ENCODE measurements at places on chromosomes 11 and 22.

DNA sequence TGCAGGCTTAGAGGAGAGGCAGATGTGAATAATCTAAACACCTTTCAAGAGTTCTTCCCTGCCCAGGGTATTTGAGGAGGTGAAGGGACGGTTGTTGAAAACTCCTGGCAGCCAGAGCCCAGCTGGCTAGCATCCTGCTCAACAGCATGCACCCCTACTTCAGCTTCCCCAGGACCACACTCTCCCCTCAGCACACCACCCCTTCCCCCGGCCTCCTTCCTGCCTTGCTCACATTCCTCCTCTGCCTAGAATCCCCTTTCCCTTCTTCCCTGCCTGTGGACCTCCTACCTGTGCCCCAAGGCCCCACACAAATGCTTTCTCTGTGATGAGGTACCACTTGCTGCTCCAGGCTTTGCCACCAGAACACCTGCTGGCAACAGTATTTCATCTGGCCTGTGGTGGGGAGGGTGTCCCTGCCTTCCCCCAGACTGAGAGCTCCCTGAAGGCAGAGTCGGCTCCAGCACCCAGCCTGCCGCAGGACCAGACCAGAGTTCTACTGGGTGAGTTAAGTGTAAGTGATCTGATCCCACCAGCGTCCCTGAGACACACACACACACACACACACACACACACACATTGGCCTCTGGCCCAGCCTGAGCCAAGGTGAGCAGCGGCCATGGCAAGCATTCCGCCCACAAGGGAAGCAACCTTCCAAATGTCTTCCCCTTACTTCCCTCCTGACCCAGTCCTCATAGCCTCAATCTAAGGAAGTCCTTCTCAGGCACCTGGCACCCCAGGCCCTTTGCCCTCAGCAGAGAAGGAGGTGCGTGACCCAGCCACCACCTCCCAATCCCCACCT is 79.5 kb downstream of the PDE2A start:
- no peak for DNase-seq

DNA sequence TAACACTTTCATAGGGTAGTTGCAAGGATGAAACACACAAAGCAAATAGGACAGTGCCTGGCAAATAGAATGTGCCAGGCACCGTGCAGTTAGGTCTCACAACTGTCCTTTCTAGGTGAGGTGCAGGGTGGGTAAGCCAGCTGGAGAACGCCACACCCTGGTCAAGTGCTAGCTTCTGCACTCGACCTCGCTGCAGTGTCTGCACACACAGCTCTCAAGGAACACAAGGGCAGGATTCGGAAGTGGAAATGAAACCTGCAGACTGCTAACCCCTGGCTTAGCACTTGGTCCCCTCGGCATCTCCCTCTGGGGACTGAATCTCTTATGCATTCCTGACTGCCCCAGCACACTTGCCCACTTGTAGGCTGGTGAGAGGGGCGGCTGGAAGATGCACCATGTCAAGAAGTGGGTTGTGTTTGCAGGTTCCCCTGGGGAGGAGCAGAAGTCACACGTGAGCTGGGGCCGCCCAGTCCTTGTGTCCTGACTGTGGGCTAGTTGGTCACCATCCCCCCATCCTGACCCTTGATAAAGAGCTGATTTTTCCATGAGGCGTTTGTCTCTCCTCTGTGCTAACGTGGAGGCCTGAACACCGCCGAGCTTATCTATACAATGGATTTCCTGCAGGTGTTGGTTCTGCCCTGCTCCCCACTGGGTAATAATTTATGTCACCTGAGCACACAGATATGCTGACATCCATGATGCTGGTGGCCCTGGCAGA is 89.0 kb downstream of the MICAL2 start:
- no peak for DNase-seq

- DNase-seq = no peak
Measured at GRCh38 chr22:24247011-24247507, 2.2 kb upstream of the GGT5 start.

GRCh38 chr11:86068138-86068871 is 579 bp downstream of the PICALM start:
- DNase-seq = no peak

DNA sequence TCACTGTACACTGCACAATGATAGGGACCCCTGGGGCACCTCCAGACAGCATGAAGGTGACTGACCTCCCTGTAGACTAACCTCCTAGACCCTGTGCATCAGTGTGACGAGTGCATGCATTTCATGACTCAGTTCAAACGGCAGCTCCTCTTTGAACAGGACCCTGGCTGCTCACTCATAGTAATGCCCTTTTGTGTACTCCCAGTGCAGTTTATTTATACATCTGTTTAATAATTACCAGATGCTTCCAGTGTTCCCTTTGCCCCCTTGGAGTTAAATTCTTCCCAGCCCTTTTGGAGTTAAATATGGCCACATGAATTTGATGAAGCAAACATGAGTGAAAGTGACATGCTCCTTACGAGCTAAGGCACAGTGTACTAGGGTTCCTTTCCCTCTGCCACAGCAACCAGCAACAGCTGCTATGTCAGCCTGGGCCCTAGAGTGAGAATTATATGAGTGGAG is 72.4 kb downstream of the PANX1 start:
- DNase-seq = no peak

- no peak for DNase-seq
Measured at GRCh38 chr11:108931168-108931567, 266.3 kb downstream of the DDX10 start.

GRCh38 chr11:100895449-100895848 is 208.4 kb downstream of the ARHGAP42 start:
- no peak for DNase-seq

- no peak for DNase-seq
Measured at GRCh38 chr11:116420770-116421528, 351.8 kb downstream of the BUD13 start.

DNA sequence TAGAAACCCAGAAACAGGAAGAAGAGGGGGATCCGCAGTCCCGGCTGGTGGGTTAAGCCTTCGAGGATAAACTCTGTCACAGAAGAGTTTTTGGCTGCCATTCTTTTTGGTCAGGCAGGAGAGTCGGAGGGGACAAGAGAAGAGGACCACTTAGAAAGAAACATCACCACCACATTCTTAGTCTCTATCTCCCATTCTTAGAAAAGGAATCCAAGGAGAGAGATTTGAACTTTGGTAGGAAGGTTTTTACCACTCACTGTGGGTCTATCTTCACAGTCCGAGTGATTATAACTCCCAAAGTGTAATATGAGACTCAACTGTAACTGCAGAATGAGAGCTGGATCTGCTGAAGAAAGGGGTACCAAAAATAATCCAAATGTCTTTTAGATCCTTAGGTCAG is at the start of gene OR8B12:
OR8B12 (minus strand) TSS at position 101 of the 400 bp plus-strand sequence; CDS start at position 101, 0 bp downstream.
- no peak for DNase-seq

DNA sequence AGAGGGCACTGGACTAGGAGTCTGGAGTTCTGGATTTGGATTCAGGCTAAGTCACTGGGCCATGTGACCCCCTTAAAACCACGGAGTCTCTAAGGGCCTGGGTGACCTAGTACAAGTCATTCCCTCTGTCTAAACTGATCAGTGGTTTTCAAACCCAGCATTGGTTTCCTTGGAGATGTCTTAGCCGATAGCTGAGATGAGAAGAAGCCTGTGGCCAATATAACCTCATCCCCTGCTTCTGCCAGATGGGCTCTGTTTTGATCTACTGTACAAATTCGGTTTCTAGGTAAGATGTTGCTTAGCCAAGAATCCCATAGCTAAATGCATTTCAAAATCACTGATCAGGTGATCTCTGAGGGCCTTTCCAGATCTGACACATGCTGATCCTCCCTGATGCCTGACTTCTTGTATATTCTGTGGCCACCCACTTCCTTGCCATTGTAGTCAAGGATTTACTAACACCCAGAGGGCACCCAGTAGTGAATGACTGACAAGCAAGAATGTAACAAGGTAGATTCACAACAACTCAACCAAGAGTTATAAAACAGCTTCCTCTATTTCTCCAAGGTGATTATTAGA is 53.1 kb downstream of the GALNT18 start:
- no peak for DNase-seq

DNA sequence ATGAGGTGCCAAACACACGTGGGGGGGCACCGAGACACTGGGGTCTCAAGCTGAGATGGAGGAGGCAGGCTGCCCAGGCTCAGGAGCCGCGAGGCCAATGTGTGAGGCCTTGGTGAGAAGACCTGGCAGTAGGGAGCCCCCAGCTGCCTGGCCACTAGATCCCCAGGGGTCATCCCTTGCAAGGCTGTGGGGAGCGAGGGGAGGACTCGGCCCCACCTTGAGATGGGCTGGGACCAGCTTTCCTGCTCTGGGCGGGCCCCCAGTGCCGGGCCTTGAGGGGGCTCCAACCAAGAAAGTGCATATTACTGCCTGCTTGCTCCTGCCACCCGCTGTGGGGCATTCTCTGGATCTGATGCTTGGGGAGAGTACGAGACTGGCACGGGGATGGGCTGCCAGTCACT is 107.0 kb downstream of the CTTN start:
- DNase-seq = no peak

DNA sequence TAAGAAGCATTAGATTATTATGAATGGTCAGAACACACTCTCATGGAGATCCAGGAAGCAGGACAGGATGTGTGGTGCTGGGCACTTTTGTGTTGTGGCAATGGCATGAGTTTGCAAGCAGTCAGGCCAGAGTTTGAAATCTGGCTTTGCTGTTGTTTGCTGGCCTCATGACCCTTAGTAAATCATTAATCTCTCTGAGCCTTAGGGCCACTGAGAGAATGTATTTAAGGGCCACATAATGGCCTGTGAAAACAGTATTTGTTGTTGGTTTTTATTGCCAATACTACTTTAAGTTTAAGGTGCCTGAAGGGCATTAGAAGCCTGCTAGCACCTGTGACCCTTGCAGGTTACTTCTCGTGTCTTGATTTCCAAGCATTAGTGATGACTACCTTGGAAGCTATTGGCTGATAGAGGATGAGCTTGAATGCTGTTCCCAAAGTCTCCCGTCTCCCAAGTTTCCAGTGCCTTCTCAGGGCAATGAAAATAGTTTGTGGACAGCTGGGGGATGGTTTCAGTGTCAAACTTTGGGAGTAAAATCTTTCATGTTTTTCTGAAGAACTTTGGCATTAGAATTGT is 24.6 kb downstream of the STIM1 start:
- DNase-seq = no peak

DNA sequence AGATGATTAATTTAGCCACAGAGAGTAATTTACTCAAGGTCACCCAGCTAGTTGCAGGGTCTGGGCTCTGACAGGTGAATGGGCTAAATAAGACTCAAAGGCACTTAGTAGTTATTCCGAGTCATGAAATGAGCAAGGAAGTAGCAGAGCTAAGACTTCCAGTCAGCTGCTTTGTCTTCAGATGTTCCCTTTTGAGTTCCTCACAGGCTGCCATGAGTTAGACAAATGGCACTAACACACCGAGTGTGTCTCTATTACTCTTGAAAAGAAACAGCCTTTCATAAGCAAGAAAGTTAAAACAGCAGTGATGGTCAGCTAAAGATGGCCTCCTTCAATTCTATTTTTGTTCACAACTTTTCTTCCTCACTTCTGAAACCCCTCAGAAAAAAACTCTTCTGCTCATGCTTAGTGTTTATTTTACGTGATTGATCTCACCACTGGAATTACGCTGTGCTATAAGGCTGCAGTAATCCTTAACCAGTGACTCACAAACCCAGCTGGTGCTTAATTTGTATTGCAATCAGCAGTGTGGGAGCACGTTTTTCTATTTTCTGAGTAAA is 389.1 kb downstream of the AASDHPPT start:
- no peak for DNase-seq

- DNase-seq = no peak
Measured at GRCh38 chr11:119509969-119510401, 87.0 kb upstream of the THY1 start.

GRCh38 chr11:62680825-62681240 is 2.0 kb upstream of the UBXN1 start:
- DNase-seq = peak; percentile 7

DNA sequence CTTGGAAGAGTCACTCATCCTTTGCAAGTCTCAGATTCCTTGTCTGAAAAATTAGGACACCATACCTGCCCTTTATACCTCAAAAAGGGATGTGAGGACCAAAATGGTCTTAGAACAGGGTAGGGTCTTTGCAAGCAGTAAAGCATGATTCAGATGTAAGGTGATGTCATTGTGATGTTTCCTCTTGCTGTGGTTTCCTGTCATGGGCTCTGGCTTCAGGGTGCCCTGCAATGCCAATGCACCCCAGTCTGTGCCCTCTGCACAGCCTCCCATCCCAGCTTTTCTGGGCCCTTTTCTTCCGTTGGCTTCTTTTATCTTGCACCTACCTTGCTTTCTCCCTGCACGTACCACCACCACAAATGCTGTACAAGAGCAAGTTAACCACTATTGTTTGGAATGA is 87.8 kb upstream of the NNMT start:
- DNase-seq = no peak

DNA sequence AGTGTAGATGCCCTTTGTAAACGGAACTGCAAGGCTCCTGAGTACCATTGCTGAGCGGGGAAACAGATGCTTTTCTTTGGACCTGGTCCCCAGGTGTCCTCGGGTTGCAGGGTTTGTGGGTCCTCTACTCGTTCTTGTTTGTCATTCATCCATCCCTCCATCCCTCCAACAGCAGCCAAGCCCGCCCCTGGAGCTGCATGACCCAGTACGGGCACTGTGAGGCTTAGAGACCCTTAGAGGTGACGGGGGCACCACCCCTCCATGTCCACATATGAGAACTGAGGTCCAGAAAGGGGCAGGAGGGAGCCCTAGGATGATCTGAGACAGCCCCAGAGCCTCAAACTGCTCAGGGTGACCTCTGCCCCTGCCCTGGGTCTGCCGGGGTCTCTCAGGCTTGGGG is 45.4 kb downstream of the WNT11 start:
- DNase-seq = no peak

- no peak for DNase-seq
Measured at GRCh38 chr22:25645964-25646363, 81.5 kb downstream of the GRK3 start.

DNA sequence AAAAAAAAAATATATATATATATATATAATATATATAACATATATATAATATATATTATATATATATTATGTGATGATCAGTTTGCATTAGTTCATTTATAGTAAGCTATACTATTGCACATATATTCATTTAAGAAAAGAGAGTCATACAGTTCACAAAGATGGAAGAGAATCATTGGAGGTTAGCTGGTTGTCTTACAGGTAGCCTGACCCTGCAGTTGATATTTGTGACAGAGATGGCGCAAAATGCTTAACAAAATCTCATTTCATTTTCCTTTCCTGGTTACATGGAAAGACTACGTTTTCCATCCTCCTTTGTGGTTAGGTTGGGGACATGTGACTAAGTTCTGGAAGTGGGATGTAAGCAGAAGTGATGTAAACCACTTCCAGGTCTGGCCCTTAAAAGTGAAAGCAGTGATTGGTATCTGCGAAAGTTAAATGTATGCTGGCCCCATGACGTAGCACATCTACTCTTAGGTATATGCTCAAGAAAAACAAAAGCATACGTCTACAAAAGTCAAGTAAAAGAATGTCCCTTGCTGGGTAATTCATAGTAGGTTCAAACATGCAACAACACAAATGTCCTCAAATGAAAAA is 7.2 kb upstream of the TMEM135 start:
- no peak for DNase-seq

GRCh38 chr11:132174362-132175255 is 804.2 kb downstream of the NTM start:
- no peak for DNase-seq

- no peak for DNase-seq
Measured at GRCh38 chr22:50129121-50129736, 39.4 kb downstream of the MOV10L1 start.

GRCh38 chr22:28105988-28106387 is 186.9 kb upstream of the PITPNB start:
- DNase-seq = no peak

GRCh38 chr11:33701302-33702230 is 940 bp upstream of the C11orf91 start:
- DNase-seq = no peak

GRCh38 chr22:49961005-49961600 is 531 bp downstream of the PIM3 start:
- DNase-seq = no peak

Data from stimulated activated CD4-positive, alpha-beta T cell treated with anti-CD3 and anti-CD28 coated beads, Interleukin-1b, Interleukin-23, amount 100 ng/mL, for 1 hour (primary cell).